Left renal pelvis (tissue), 4 donors: ENCODE measurements at places on chromosomes 1 and 21. TPM values are rescaled to one million over a fixed set of nuclear protein-coding genes. Genes with fewer than 3 reads are reported as not detected.

- no peak for DNase-seq
These were observed 381.0 kb downstream of the HHAT start for GRCh38 chr1:210709701-210710100.

DNA sequence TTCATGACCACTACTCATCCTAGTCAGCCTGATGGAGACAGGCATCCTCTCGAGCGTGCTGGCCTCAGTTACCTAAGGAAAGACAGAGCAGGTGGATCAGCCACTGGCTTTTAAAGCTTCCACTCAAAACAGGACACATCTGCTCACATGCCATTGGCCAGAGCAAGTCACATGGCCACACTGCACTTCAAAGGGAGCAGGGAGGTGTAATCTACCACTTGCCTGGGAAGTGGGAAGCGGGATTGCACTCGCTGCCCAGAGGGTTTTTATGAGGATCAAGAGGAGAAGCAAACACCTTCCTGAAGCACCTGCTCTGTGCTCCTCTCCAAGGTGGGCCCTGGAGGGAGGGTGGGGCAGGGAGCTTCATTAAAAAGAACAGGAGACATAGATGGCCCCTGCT is 108.0 kb downstream of the TAS1R2 start:
- no peak for DNase-seq

DNA sequence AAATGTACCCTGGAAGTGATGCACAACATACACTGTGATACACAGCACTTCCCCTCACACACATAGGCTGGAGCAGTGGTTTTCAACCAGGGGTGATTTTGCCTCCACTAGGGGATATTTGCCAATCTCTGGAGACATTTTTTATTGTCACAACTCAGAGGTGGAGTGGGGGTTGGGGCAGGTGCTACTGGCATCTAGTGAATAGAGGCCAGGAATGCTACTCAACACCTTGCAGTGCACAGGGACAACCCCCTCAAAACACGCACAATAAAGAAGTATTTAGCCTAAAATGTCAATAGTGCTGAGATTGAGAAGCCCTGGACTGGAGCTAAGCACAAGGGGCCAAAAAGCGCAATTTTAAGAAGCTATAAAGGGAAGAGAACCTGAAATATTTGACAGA is 54.1 kb downstream of the DNAJC6 start:
- no peak for DNase-seq

DNA sequence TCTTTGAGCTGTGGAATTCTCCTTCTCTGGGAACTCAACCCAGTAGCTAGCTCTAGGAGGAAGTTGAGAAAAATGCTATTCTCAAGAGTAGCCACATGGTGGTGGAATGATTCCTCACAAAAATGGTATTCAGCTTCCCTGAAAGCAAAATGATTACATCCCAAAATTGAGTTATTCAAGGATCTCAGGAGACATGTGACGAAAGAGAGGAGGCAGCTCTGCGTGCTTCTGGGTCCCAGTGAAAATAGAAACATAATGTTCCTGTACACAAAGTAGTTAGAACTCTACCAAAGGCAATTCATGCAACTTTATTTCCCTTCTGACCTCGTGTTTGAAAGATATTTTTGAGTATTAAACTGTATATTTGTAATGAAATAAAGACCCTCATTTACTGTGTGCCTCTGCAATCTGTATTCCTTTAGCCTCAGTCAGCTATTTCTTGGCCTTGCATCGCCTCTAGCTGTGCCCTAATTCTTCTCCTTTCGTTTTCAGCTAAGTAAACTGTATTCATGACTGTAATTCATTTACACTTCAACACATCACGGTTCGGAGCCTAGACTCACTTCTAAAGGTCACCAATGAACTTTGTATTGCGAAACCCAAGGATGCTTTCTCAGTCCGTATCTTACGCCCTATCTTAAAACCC is 167.3 kb downstream of the FASLG start:
- peak; percentile 10 for DNase-seq

DNA sequence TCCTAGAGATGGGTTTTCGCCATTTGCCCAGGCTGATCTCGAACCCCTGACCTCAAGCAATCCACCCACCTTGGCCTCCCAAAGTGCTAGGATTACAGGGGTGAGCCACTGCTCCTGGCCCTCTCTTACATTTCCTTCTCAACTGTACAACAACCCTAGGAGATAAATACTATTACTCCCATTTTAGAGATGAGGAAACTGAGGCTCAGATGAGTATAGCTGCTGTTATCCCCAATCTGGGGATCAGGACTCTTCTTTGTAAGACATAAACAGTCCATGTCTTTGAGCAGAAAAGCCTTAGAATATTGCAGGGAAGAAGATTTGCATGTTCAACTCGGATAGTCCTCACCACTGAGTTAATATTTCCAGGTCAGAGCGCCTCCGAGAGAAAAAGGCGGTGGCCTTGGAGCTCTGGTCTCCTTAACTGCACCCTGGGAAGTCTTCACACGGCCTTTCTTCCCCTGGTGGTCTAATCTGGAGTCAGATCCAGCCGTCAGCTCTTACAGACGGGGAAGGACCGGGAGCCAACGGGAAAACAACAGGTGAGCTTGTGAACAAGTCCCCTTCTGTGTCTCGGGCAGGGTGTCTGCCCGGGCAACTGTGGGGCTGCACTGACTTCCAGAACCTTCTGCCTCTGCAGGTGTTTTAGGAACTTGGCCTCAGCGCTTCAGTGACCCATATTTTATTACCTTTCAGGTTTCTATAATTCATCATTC is 5.9 kb upstream of the OLIG1 start:
- DNase-seq, result no peak

GRCh38 chr1:235734335-235734734 is 84.8 kb upstream of the GNG4 start:
- DNase-seq, result no peak

DNA sequence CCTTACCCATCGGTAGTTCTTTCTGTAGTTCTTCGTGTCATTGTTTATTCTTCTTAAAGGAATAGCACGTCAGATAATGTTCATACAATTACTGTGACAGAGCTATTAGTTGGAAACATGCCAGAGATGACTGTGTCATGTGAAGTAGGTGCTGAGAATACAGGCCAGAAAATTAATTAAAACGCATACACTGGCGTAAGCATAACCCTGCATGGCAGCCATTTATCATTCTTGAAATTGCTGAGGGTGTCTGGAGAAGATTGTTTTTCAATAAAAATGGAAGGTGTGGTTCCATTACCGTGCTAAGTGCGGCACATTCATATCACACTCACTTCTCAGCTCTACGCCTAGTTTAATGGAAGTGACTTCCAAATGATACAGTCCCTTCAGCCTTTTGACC is 7.8 kb downstream of the ETS2 start:
- no peak for DNase-seq

DNA sequence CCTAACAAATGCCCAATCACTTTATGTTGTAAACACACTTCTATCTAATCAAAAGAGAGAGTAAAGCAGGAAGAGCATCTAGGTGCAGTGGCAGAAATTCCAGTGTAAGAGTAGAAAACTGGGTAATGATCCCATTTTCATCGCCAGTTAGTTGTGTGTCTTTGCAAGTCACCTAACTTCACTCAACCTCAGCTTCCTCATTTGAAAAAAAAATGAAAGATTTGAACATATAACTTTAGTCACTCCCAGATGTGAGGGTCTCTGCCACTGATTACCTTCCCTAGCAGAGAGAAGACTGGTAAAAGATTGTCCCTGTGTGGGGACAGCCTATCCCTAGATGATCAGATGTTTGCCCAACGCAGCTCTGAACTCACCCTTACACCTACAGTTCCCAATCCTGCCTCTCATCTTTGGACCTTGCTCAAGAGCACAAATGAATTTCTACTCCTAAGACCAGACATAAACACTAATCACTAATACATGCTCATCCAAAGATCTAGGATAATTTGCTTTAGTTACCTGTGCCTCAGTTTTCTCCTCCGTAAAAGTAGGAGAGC is 25.2 kb upstream of the DUSP23 start:
- DNase-seq, result no peak

DNA sequence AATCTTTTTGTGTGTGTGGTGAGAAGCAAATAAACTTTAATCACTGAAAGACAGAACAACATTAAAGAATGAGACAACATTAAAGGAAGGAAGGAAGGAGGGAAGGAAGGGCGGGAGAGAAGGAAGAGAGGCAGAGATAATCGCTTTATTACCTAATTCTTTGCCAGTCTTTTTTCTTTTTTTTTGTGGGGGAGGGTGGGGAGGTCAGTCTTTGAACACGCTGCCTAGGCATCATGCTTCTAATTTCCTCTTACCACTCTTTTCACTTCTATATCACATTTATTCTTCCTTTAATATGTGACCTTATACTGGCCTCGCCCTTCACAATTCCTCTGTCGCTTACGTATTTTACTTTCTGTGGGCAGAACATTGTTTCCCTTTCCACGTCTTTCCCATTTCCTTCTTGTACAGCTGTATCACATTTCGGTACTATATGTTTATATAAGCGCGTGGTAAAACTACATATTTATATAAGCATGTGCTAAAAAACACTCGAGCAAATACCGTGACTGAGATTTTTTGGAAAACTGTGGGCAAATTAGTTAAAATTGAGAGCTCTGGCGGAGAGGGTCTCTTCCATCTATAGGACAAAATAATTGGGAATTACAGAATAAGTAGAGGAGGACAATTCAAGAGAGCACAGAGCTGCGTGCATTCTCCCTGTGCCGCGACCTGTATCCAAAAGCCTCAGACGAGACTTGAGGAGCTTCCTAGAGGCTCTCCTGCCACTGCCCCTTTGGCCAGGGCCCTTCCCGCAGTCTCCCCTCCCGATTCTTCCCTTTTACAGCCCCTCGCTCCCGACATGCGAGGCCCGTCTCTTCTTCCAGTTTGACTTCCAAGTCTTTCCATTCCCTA is 823 bp upstream of the PRKAA2 start:
- no peak for DNase-seq

GRCh38 chr1:173224280-173224892 is 17.3 kb upstream of the TNFSF4 start:
- DNase-seq, result no peak

DNA sequence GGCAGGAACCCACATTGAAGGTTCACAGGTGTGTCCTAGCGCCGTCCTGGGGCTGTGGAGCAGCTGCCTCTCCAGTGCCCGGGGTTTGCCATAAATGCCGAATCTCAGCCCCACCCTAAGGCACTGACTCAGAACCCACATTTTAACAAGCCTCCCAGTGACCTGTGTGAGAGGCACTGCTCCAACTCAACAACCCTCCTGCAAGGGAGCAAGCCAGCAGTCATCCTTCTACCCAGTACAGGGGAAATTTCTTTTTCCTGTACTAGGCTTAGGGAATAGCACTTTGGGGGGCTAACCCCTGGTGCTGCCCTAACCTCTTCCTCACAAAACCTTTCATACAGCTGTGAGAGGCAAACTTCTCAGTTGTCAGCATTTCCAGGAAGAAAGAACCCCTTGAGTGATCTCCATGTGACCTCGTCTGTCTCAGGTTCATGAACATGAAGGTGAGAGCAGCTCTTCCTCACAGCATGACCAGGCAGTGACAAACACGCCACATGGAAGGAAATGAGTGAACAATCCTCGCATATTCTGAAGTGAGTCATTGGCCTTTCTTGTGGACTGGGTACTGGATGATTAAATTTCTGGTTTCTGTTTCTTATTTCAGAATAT is 11.4 kb upstream of the BCAR3 start:
- DNase-seq, result no peak

- DNase-seq, result no peak
These were observed 5.9 kb upstream of the TAGLN2 start for GRCh38 chr1:159931101-159931794.

DNA sequence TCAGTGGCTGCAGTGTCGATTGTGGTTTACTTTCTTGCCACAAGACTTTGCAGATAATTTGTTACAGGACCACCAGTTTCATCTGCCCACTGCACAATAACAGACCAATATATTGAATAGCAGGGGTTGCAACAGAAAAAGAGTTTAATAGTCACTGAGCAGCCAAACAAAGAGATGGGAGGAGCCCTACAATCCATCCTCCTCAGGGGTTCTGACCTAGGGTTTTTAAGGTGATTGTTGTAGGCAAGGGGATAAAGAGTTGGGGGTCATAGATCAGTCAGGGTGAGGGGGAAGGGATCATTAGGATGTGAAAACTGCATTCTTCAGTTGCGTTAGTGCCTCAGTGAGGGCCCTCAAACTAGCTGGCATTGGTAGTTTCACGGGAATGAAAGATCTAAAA is 110.7 kb upstream of the OLFM3 start:
- no peak for DNase-seq

DNA sequence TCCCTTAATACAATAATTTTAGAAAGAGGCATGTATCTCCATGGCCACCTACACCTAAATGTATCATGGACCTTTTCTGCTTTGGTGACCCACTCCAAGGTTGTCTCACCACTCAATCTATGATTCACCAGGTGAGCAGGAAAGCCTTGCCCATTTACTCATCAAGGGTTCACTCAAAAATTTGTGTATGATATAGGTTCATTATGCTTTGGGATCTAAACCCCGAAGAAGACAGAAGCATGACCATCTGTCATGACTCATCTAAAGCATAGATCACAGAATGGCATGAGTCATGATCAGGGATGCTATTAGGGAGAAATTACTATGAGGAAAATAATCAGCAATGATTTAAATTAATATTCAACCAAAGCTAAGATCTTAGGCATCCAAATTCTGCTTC is 38.5 kb downstream of the PYHIN1 start:
- DNase-seq, result no peak

DNA sequence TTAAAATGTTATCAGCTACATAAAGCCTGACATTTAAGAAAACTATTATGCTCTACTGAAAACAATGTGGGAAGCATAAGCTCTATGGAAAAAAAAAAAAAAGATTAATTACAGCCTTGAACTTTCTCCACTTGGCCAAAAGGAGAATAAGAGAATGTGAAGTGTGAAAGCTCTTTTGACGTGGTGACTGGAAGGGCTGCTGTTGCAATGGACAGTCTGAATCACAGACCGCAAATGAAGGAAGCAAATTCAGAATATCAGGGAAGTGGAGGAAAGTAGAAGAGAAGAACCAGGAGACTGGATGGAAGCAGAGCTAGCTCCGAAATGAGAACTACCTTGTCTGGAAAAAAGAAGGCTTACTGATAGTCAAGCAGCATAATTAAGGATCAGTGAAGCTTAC is 106.8 kb downstream of the AK5 start:
- DNase-seq, result no peak

DNA sequence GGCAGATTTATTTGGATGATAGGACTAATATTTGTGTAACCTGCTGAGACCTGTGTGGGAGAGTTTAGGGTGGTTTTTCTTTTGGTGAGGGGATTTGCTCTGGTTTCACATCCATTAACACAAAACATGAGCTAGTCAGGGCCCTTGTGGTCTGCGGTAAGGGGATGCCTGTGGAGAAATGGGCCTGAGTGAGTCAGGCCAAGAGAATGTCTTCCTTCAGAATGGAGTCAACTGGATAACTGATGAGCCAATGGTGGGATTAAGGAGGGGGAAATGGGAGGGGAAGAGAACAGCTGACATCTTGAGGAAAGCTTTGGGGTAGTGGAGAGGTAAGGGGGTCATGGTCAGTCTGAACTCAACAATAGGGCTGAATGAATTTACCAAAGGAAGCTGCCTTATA is 13.9 kb downstream of the WNT2B start:
- DNase-seq, result no peak

Gene MCOLN2
- polyA plus RNA-seq, result 0.19 TPM

Gene CIART
- 7.0 TPM for polyA plus RNA-seq

Gene NECTIN4
- polyA plus RNA-seq, result 2.6 TPM
